ENCODE measurements at places on chromosomes 2 and 18.
A peak's percentile ranks its signal among the peaks of the same experiment; 100 is the strongest.

- DNase-seq = no peak
Measured at GRCh38 chr2:16407358-16407757, 258.3 kb downstream of the CYRIA start.

- no peak for DNase-seq
Measured at GRCh38 chr18:49876536-49876935, 63.2 kb upstream of the ACAA2 start.

DNA sequence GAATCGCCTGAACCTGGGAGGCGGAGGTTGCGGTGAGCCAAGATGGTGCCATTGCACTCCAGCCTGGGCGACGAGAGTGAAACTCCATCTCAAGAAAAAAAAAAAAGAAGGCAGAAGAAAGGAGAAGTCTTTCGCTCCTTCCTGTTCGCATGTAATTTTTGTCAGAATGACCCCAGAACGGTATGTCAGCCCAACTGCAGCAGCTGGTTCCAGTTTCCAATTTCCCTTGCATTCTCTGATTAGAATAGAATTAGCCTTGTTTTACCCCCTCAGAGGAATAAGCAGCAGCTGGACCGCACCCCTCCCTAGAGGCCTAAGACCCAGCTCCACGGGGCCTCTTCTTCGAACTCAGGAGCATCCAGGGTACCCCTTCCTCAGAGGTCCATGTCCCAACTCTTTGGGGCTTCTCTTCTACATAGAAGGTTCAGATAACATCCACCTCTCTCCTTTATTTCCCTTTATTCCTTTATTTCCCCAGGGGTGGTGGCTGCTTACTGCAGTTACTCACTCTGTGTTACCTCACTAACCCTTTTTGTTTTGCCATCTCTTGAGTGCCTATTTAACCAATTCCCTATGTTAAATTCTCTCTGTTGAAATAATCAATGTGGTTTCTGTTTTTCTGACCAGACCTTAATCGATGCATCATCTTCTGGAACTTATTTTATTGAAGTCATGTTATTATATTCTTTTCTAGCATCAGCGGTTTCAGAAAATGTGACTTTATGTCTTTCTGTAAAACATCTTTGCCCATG is 7.2 kb upstream of the PUM2 start:
- DNase-seq = no peak

GRCh38 chr2:18558458-18558857 is 2.0 kb downstream of the RDH14 start:
- no peak for DNase-seq

- peak; percentile 5 for DNase-seq
Measured at GRCh38 chr2:54809819-54810218, 86.4 kb downstream of the EML6 start.

DNA sequence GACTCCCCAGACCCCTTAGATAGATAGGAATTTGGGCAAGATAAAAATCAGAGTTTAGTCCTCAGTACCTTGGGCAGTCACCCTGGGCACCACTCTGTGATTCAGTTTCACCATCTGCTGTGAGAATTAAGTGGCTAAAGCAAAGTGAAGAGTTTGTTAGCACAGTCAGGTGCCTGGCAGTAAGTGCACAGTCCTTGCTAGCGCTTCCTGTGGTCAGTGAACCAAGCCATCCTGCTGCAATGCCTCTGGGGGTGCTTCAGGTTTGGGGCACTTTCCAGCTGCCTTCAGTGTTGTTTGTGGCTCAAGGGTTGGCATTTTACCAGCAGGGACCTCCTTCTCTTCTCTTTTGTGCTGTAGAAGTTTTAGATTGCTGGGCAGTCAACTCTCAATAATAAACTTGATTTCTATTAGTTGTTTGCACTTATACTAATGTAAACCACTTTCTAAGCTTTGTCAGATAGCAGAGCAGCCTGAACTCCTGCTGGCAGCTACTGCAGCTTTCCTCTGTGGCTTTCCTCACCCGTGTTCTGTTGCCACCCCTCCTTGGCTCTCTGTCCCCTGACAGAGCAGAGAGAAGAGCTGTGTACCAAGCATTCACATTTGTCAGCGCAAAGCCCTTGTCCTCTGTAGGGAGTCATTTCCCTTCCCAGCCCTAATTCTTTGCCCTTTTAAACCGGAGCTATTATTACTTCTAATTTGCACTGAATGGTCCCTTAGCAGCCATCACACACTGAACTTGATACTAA is 48.4 kb upstream of the RMP24 start:
- DNase-seq = no peak

DNA sequence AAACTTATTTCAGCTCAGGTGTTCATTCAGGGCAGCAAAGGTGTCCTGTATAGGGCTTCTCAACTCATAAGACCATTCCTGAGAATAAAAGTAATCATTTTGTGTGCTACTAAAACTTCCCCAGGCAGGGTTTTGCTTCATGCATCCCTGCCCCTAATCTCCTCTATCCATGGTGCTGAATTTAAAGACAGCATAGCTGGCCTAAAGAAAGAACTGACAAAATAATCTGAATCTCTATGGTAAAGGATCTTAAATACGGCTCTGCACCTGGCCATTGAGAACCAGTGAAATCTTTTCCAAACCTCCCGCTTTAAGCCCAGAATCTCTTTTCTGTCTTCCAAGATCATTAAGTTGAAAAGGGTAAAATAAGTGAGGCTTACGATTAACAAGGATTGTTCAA is 292.1 kb upstream of the KLHL29 start:
- DNase-seq = no peak

- DNase-seq = no peak
Measured at GRCh38 chr2:127968610-127969339, 59.1 kb downstream of the SAP130 start.

DNA sequence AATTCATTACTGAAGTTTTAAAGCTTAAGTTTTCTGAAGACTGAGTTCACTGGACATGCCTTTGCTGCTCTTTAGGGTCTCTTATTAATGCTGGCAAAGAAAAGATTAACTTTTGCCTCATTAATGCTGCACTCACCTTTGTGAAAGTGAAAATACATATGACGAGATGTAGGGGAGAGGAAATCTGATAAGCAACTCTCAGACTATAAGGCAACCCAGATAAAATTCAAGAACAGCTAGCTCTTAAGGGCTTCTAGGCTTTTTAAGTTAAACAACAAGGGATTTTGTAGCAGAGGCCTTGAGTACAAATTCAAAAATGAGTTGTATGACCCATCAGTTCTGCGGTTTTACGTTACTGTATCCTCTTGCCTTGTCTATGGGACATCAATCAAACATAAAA is 143.7 kb downstream of the USP34 start:
- DNase-seq = no peak

DNA sequence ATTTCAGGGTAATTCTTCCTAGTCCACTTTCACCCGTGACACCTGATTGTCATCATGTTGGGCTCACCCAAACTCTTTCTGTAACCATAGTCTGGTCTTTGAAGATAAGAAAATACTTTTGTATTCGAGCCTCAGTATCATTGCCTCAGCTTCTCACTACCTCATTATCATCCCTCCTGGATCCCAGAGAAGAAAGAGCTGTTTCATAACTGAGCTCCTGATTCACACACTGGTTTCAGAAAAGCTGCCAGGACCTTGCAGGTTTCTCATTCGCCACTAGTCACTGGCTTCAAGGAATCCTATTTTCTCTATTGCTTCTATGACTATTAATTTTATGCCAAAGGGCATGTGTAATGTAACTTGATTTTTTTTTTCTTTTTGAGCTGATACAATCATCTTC is 2.9 kb upstream of the CRIM1 start:
- DNase-seq = no peak

- peak; percentile 86 for DNase-seq
Measured at GRCh38 chr18:59874166-59874565, 25.6 kb upstream of the PMAIP1 start.

DNA sequence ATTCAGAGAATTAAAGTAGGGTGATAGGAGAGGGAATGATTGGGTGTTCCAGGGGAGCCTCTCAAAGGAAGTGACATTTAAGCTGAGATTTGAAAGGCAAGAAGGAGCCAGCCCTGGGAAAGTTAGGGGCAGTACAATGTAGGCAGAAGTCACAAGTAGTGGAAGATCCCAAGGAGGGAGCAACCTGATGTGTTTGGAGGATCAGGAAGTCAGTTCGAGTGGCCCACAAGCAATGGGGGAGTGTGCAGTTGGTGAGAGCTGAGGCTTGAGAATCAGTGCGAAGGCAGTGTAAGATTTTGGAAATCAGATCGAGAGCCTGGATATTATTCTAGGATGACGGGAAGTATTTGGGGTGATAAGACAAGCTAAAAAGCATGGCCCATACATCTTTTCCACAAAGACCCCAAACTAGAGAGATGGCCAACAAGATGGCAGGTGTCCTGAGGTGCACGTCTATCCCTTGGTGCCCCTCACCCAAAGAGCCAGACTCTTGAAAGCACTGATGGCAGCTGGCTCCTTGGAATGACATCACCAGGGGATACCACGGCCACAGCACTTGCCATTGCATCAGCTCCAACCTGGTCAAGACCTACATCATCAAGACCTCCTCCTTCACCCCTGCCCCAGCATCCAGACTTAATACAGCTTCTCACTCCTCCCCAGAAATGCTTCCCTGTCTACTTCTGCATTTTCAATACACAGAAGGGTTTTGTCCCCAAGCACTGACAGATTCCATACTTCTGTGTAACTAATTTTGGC is 127.3 kb downstream of the BCL2 start:
- no peak for DNase-seq

- no peak for DNase-seq
Measured at GRCh38 chr18:76367168-76368125, 127.6 kb downstream of the ZNF516 start.

DNA sequence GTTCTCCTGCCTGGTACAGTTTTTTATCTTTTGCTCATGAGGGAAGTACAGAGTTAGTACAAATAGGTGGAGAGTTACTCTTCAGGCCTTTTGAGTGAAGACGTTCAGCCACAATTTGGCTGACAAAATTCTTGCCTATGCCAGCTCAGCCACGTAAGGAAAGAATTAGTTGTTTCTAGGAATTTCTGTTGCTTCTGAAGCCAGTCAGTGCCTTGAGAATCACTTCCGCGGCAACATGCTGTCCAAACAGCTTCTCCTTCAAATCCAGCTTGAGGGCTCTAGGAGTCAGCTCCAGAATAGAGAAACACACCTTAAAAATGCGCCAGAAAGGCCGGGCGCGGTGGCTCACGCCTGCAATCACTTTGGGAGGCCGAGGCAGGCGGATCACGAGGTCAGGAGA is 27.5 kb downstream of the M1AP start:
- no peak for DNase-seq

- DNase-seq = no peak
Measured at GRCh38 chr18:35592298-35592697, 10.8 kb downstream of the GALNT1 start.

DNA sequence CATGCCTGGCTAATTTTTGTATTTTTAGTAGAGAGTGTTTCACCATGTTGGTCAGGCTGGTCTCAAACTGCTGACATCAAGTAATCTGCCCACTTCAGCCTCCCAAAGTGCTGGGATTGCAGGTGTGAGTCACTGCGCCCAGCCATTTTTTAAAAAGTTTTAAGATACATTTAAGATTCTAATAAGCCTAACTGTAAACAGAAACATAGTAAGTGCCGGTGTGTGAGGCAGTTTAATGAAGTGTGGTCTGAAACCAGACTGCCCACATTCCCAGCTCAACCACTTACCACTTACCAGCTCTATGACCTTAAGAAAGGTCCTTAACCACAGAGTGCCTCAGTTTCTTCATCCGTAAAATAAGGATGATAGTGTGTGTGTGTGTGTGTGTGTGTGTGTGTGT is 42.4 kb downstream of the TMEM237 start:
- no peak for DNase-seq

- DNase-seq = no peak
Measured at GRCh38 chr2:20737505-20737904, 70.6 kb downstream of the GDF7 start.

DNA sequence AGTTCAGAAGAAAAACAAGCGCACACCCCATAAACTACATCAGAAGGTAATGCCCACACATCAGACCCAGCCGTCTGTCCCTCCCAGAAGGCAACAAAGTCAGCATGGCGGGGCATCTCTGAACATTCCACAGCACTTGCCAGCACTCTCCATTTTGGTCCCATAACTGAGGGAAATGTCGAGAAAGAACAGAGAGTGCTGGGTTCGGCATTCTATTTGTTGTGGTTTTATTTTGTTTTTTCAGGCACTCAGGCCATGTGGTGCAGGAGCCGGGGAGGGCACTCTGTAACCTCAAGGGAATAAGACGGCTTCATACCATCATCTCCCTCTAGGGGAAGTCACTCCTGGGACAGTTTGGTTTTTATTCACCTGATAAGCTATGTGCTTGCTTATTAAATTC is 156.0 kb downstream of the SEPTIN10 start:
- no peak for DNase-seq

DNA sequence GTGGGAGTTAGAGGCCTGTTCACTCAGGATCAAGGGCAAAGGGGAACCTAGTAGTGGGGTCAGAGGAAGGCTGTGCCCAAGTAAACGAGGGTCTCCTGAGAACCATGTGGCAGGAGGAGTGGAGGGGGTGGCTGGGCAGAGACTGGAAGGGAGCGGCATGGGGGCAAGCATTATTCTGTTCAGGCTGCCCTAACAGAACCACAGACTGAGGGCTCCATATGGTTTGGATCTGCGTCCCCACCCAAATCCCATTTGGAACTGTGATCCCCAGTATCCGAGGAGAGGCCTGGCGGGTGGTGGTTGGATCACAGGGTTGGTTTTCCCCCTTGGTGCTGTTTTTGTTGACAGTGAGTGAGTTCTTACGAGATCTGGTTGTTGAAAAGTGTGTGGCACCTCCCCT is 287.0 kb downstream of the PHLPP1 start:
- no peak for DNase-seq

GRCh38 chr2:26274058-26274613 is 29.4 kb downstream of the HADHB start:
- DNase-seq = peak; percentile 71

DNA sequence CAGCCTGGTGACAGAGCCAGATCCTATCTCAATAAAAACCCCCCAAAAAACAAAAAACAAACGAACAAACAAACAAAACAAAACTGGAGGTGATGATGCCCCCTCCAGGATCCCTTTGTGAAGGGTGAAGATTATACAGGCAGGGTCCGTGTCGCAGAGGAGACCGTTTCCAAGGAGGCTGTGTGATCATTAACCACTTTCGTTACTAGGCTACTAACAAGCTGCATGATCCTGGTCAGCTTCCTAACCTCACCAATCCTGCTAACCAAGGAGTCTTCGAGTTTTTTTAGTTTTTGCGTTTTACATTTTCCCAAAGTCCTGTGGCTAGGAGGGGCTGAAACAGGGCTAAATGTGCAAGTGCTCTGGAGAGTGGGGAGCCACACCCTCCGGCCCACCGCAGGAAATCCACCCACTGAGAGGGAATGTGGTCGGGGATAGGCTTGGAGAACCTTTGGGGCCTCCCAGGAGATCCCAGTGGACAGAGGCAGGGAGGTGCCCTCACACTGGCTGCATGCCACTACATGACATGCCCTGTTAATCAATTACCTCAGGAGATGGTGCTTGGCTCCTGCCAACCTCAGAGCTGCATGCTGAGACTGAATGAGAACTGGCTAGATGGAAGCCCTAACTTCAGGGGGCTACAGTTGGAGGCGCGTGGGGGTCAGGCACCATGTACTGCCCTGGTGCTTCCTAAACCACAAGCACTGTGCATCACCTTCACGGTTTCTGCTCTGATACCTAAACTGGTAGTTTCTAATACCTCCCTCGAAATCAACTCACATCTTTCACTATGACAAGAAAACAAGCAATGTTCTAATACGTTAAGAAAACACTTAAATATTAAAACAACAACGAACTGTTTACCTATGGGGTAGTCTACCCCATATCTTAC is 67.5 kb upstream of the RGPD5 start:
- DNase-seq = no peak

Data from non-pigmented ciliary epithelial cell (primary cell).